Mammary epithelial cell (primary cell): ENCODE measurements at places on chromosomes 5 and 9.

DNA sequence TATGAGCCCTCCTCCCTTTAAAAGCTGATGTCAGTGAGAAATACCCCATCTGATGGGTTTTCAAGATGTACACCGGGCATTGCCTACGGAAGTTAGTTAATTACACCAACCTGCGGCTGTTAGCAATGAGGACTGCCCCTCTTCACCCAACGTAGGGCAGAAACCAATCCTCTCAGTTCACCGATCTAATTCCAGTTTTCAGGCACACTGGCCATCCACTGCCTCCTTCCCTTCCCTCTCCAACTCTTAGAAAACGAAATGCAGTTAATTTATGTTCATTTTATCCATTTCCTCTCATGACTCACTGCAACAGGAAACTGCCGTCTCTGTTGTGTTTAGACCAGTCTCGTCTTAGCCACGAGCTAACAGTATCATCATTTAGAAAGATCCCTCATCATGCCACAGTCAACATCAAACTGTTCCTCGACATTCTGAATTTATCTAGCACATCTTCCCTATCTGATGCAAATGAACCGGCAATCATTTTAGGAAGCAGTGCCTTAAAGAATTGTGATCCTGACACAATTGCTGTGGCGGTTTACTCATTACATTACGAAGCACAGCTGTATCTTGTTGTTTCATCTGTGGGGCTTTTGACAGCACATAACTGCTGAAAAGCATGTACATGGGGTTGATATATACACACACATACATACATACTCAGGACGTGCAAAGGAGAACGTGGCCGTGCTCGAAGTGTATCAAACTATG lies 168.6 kb downstream of the EFNA5 start:
- no peak for DNase-seq

GRCh38 chr5:172849606-172850453 lies 15.8 kb downstream of the ERGIC1 start:
- DNase-seq = peak; percentile 28

DNA sequence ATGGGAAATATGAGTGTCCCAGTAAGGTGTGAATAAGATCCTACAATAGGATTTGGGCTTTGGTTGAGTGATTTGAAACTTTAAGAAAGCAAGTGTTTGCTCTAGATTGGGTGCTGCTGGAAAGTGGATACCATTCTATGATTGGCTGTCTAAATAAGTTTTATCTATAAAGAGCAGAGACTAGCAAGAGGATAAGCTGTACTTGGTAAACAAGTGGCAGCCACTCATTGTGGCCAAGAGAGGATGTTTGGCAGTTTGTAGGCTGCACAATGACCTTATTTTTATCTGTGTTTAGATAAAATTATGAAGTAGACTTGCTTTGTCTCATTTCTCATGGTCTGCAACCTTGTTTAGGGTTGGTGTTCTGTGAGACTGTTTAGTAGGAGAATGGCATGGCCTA lies 341.6 kb upstream of the PIK3R1 start:
- DNase-seq = no peak

DNA sequence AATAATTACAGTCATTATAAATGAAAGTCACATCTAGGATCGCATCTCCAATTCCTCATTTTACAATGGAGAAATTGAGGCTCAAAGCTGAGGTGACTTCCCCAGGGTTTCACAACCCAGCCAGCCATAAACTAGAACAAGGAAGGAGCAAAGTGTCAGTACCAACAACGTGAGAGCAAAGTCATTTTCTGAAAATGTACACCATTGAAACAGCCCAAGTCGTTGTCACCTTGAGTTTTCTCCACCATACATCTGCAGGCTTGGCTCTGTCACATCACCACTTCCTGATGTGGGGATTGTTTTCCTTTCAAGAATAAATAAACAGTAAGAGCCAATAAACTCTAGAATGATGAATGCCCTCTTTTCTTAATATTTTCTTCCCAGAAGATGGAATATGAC lies 184.5 kb upstream of the PTGER4 start:
- DNase-seq = no peak

- no peak for DNase-seq
Measured at GRCh38 chr9:105206821-105207699, 37.4 kb upstream of the SLC44A1 start.

DNA sequence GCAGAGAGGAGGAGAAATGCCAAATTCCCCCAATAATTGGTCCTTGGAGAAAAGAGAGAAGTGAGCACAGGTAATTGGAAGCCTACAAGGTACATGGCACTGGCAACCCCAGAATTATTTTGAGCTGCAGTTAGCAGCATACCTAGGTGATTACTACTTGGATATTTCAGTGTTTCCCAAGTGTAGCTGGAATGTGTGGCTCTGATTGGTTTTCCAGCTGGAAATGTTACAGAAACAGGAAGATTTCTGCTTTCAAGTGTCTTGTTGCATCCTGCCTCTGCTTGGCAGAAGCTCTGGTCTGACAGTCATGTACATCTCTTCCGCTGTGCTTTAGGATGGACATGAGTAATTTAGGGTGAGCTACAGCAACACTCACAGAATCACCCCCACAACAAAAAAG lies 262.1 kb downstream of the ENC1 start:
- peak; percentile 85 for DNase-seq

DNA sequence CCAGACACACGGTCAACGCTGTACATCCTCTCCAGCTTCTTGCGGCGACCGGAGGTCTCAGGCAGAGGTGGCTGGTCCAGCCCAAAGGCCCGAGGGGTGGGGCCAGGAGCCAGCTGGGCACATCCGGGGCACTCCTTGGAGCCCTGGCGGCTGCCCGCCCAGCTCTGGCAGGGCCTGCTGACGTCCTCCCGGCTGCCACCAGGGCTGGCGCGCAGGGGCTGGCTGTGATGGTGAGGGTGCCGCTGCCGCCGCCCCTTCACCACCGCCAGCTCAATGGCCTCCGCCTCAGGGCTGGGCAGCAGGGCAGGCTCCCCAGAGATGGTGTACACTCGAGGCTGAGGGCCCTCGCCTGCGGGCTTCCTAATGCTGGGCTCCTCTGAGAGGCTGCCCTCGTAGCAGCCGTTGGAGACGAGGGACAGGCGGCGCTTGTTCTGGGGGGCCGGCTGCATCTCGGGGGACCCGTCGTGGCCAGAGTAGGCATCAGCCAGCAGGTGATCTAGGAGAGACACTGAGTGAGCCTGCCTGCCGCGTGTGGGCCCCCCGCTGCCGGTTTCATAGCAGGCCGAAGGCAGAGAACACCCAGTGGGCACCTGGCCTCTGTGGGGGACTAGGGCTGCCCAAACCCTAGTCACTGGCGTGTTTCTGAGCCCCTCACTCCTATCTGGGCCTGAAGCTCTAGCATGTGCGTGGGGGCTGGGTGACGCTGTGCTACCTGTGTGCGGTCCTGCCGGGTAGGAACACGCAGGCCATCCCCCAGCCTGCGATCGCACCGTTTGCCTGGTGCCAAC lies 1.5 kb downstream of the NSMF start:
- DNase-seq = no peak

GRCh38 chr5:68962757-68963484 lies 130.9 kb upstream of the SLC30A5 start:
- DNase-seq = peak; percentile 48

GRCh38 chr9:127923771-127924170 lies 6.8 kb downstream of the PIP5KL1 start:
- DNase-seq = peak; percentile 86

- DNase-seq = no peak
Measured at GRCh38 chr5:88290801-88291200, 22.2 kb upstream of the TMEM161B start.

DNA sequence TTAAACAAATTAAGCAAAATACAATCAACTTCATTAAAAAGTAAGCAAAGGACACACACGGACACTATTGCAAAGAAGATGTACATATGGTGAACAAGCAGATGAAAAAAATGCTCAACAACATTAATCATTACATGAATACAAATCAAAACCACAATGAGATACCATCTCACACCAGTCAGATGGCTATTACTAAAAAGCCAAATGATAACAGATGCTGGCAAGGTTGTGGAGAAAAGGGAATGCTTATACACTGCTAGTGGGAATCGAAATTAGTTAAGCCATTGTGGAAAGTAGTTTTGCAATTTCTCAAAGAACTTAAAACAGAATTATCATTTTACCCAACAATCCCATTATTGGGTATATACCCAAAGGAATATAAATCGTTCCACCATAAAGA lies 636.2 kb upstream of the ST8SIA4 start:
- DNase-seq = no peak

DNA sequence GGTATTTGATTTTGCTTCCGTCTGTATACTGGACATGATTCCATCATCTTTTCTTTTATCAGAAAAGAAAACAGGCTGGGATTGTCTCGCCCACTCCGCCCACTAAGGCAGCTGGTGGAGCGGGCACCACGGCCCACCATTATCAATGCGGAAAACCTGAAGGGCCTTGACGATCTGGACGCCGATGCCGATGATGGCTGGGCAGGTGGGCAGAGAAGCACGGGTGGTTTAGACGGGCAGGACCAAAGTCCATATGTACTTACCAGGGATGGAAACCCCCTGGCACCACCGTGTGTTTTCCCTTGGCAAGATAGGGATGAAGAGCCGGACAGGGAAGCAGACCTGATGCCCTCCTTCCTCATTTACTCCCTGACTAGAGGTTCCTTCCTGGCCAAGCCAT lies 53.7 kb downstream of the PRRC2B start:
- no peak for DNase-seq
